Kidney epithelial cell (primary cell): ENCODE measurements at places on chromosomes 7 and 10.

- no peak for DNase-seq
Observed at GRCh38 chr10:123536176-123536845, 129.8 kb upstream of the GPR26 start.

GRCh38 chr10:110994406-110995086 is 75.1 kb downstream of the SHOC2 start:
- DNase-seq = no peak

GRCh38 chr10:69004821-69005220 is 16.2 kb downstream of the KIFBP start:
- DNase-seq = no peak

GRCh38 chr7:135111379-135111778 is 36.5 kb upstream of the TMEM140 start:
- DNase-seq = no peak

DNA sequence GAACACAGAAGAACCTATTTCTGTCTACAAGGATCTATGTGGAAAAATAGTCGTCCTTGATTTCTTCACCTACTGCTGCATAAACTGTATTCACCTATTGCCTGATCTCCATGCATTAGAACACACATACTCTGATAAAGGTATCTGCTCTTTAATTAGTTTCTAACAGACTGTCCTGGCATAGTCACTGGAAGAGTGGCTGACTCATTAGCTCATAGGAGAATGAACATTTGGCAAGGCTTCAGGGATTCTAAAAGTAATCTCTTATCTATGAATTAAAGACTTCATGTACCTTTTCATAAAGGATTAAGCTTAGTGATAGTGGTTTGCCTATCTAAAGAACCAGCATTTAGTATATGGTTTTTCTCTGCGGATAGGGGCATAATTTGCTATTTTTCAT is 4.1 kb downstream of the NHLRC2 start:
- no peak for DNase-seq

GRCh38 chr10:70662362-70663220 is 9.7 kb upstream of the ADAMTS14 start:
- DNase-seq = no peak

DNA sequence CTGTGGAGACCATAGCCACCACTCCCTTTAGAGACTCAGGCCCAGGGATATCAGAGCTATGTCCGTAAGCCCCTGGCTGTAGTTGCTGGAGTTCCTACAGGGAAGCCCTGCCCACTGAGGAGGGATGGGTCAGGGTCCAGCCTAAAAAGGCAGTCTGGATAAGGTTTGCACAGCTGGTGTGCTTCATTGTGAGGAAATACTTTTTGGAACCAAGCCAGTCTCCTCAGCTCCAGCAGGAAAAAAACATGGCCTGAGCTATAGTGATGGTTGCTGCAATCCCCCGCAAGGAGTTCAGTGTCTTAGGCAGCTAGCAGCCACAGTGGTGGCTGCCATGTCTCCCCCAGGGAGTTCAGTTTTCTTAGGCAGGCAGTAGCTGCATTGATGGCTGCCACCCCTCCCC is 52.6 kb upstream of the CYP2C8 start:
- no peak for DNase-seq

DNA sequence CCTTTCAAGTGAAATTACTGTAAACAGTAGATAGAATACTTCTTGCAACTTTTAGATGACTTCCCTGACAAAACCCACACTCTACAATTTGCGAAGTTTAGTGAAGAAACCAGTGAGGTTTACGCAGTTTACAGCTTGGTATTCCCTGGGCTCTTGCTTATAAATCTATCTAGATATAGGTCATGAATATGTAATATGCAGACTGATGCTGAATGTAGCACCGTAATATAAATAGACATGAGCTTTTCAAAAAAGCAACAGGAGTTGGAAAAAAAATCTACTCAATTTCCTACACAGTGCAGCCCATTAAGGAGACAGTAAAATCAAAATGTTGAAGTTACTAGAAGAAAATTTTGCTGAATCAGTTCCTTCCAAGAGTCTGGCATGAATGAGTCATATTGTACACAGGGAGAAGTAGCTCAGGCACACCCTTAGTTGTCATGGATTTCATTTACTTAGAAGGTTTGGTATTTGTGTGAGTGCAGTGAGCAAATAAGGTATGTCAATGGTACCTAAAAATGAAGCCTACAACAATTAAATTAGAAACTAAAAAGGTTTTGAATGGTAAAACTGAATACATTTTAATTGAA is 67.7 kb upstream of the NEUROD6 start:
- DNase-seq = peak; percentile 77

- DNase-seq = no peak
Observed at GRCh38 chr10:55446441-55447002, 645.5 kb upstream of the PCDH15 start.

GRCh38 chr7:155732286-155732685 is 80.0 kb downstream of the SHH start:
- no peak for DNase-seq

DNA sequence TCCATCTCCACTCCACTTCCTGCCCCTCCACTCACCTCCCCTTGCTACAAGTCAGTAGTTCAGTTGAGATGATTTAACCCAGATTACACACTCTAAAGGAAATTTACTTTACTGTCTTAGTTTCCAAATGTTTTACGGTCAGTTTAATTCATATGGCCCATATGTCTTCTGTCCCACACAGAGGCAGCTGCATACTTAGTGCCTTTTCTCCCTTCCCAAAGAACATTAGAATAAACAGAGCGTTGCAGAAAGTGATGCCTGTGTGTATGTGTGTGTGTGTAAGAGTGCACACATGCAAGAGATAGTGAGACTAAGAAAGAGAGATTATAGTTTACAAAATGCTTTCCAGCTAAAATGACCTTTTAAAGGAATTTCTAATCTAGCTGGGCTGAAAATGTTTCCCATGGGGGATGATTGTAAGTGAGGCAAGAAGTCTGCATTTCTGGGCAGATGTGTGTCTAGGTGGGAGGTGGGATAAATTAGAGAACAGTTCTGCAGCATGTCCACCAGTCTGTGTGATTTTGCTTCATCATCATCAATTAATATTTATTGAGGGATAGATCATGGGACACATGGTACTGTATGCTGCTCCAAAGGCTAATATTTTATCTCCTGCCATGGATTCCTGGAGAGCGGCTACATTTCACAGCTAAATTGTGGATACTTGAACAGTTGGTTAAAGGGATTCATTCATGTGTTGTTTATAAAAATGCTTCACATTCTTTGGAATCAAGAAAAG is 81.5 kb downstream of the NXPH1 start:
- DNase-seq = no peak

DNA sequence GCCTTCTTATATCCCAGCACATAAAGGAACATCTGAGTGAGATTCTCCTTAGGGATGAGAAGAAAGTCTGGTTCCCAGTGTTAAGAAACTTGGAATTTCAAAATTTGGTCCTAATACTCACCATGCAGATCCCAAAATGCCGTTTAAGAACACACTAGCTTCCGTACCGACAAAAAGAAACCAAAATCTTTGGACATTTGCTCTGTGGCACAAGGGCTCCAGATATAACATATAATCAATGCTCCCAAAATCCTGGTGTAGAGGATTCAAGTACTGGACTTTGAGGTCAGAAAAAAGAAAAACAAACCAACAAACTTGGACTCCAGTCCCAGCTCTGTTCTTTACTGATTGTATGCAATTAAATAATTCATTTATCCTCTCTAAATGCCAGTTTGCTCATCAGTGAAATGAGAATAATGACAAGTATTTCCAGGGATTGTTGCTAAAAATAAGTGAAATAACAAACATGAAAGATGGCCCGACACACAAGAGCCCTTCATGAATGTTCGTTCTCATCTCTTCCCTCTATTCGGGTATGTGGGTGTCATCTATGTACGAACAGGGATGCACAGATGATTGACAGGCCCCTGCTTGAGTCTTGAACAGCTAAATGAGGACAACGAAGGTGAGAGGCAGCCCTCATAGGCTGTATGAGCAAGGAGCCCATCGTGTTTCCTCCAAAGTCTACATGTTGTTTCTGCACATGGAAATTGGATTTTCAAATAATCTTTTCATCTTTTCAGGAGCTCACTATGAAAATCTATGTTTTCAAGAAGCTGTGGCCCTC is 48.6 kb upstream of the NEBL start:
- no peak for DNase-seq

GRCh38 chr10:14545827-14546226 is 215.1 kb upstream of the FRMD4A start:
- DNase-seq = no peak

- DNase-seq = no peak
Observed at GRCh38 chr7:2921653-2922347, 77.7 kb upstream of the GNA12 start.

- DNase-seq = no peak
Observed at GRCh38 chr10:112826018-112826697, 123.9 kb upstream of the TCF7L2 start.
